ENCODE measurements at places on chromosomes 16 and 17.

DNA sequence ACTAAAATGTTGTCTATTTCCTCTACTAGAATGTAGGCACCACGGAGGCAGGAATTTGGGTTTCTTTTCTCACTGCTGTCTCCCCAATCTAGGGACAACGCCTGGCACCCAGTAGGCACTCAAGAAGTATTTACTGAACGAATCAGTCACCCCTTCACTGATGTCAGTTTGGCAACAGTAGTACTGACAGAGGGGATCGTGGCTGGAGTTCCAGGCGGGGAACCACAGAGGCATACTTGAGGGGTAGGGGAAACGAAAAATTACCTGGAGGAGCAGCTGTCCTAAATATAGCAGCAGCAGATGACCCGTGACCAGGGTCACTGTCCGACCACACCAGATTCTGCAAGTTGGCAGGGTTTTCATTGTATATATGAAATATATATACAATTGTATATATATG, 33.3 kb downstream of the TRIM25 start:
- DNase-seq: no peak

GRCh38 chr16:3022684-3023414, 893 bp downstream of the HCFC1R1 start:
- no peak for DNase-seq

GRCh38 chr17:50204431-50204830, 3.0 kb upstream of the COL1A1 start:
- no peak for DNase-seq

DNA sequence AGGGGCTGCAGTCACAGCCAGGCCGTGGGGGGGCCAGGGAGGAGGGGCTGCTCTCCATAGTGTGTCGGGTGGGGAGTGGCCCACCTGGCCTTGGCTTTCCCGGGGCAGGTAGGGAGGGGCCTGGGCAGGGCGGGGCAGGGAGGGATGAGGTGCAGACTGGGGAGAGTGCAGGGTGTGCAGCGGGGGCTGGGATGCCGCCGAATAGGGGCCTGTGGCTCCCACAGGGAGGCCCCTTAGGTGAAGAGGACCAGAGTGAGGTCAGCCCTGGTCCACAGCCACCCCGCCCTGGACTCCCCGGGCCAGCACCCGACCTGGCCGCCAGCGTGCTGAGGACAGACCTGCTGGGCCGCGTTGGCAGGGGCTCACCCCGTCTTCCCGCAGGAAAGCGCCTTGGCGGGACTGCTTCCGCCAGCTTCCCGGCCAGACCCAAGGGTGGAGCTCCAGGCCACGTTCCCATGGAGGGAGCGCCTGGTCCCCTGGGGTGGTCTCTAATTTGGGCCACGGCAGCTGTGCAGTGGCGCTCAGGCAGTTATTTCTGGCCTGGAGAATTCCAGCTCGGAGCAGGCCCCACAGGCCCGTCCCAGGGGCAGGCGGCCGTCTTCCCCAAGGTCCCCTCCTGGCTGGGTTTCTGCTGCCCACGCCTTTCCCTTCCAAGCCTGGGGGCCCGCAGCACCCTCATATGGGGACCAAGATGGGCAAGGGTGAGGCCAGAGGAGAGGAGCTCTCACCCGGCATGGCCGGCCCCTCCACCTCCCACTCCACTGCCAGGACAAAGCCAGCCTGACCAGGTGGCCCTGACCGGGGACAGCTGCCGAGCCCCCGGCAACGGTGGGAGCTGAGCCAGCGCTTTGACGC, 27.9 kb downstream of the CACNA1H start:
- no peak for DNase-seq

- no peak for DNase-seq
These were observed 67.8 kb downstream of the C16orf78 start for GRCh38 chr16:49441366-49441780.

- no peak for DNase-seq
These were observed 182.0 kb downstream of the SEC14L1 start for GRCh38 chr17:77322514-77323412.

DNA sequence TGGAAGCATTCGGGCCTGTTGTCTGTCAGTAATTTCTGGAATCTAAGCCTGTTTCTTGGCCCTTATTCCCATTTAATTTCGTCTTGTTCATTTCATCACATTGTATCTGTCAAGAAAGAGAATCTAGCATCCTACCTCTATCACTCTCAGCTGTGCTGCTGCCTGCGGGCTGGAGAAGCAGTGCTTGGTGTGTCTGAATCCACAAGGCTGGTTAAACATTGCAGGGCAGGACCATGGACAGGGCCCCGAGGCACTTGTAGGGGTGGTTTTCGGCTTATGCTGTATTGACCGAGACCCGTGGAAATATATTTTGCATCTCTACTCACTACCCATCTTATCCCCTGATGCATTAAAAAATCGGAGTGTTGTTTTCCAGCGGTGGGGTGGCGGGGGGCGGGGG, 3.1 kb downstream of the RAB11FIP4 start:
- no peak for DNase-seq

GRCh38 chr17:59377410-59377809, 46.0 kb downstream of the YPEL2 start:
- peak; percentile 93 for DNase-seq

- no peak for DNase-seq
These were observed 196.5 kb upstream of the CHMP6 start for GRCh38 chr17:80795090-80795580.

GRCh38 chr16:88595101-88595500, 24.9 kb downstream of the ZC3H18 start:
- DNase-seq: no peak

DNA sequence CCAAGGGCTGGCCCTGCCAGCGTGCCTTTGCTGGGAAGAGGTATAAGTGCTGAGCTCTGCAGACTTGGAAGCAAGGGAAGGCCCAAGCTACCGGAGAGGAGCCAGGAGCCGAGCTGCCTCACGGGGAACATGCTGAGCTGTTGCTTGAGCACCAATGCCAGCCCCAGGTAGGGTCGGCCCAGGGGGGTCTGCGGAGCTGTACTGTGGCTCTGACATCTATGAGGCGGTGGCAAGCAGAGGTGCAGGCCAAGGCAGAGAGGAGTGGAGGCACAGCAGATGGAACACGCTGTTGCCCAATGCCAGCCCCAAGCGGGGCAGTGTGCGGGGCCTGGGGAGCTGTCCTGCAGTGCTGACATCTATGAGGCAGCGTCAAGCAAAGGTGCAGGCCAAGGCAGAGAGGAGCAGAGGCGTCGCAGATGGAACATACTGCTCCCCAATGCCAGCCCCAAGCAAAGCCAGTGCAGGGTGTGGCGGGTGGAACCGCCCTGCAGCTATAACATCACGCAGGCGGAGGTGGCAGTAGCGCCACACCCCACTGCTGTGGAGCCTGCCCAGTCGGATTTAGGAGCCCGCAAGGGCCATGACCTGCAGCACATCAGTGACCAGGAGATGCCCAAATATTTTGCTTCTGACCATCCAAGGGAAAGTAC, 10.0 kb downstream of the GGA2 start:
- DNase-seq: no peak

- DNase-seq: no peak
These were observed 8.4 kb downstream of the RARA start for GRCh38 chr17:40317345-40317873.

- no peak for DNase-seq
These were observed 117.0 kb downstream of the RGS9 start for GRCh38 chr17:65254166-65254565.

- DNase-seq: no peak
These were observed 90.3 kb downstream of the ZFHX3 start for GRCh38 chr16:72957303-72958277.

DNA sequence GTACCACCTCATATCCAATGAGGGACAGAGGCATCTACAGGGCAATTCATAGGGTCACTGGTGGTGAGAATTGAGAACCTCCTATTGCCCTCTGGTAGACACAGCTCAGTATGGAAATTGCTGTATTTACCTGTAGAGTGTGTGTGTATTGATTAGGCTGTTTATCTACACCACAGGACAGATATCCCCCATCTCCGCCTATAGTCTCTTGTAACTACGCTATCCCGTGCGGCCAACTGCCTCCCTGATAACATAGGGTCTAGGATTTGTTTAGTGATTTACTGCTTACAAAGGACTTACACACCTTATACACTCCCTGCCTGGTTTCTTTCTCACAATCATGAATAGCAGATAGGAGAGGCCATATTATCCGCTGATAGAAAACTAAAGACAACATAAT, 1.7 kb upstream of the STAT3 start:
- DNase-seq: no peak

- no peak for DNase-seq
These were observed 2.0 kb downstream of the P2RX1 start for GRCh38 chr17:3914312-3914670.

DNA sequence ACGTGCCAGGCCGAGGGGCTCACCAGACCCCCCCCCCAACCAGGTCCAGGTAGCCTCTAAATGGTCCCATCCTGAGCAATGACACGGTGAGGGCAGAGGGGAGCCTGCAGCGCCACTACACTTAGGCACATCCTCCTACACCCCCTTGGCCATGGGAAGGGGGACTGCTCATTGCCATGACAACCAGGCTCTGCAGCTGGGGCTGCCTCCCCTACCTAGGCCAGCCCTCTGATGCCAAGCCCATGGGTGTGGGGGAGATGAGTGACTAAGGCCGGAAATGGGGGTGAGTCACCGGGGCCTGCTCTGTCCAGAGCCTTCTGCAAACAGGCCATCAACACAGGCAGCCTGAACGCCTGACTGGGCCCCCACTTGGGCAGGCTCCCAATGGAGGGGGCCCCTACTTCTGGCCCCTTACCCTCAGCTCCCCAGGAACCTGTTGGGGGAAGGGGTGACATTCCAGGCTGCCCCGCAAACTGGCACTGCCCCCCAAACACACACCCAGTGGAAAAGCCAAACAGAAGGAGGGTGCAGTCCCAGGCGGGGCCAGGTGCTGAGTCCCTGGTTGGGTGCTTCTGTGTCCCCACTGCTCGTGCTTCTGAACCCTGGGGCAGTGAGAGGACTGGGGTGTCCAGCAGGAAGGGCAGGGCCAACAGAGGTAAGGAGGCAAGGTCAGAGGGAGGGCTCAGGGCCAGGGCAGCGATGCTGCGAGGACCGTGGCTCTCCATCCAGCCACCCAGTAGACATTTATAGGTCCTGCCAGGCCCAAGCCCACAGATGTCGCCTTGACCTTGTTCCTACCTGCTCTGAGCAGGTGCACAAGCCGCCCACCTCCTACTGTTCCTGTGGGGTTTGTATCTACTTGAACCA, 8.2 kb downstream of the PLCD3 start:
- DNase-seq: no peak

- peak; percentile 41 for DNase-seq
These were observed 4.4 kb upstream of the HIC1 start for GRCh38 chr17:2050300-2051060.

GRCh38 chr17:14581186-14581830, 280.4 kb downstream of the HS3ST3B1 start:
- no peak for DNase-seq

GRCh38 chr17:6259899-6260298, 175.0 kb downstream of the AIPL1 start:
- no peak for DNase-seq

- no peak for DNase-seq
These were observed 1.2 kb downstream of the PCGF2 start for GRCh38 chr17:38746849-38747462.

- no peak for DNase-seq
These were observed 4.1 kb upstream of the LCAT start for GRCh38 chr16:67948015-67948414.

DNA sequence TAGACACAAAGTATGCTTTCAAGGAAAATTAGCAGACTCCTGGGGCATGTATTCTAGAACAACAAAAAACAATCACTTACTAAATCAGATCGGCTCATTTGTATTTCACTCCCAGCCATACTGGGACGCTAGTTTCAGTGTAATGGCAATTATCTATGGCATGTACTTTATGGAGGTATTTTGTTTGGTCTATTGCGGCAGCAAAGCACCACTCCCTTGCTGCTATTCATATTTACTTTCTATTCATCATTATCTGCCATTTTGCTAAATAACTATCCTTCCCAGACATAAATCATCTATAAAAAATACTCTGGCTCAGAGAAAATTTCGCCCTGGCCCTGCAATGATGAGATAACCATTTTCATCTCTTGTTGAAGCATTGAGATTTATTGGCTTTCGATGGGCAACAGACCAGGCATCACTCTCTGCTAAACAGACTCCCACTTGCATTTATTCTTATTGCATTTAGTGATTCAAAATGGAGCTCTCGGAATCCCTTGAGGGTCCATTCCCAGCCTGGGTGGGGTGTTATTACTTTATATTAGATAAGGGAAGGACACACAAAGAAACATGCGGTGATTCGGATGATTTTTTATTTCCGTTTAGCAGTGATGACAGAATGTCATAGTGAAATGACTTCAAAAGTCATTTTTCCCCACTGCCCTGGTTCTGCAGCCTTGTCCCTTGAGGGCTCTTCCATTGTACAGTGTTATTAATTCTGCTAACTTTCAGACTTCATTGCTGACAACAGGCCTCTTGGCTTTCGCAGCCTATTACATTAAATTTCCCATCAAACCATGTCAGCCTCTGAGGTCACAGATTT, 225.8 kb downstream of the IRX3 start:
- DNase-seq: no peak

GRCh38 chr17:35404360-35404759, 27.9 kb downstream of the SLFN12 start:
- no peak for DNase-seq

DNA sequence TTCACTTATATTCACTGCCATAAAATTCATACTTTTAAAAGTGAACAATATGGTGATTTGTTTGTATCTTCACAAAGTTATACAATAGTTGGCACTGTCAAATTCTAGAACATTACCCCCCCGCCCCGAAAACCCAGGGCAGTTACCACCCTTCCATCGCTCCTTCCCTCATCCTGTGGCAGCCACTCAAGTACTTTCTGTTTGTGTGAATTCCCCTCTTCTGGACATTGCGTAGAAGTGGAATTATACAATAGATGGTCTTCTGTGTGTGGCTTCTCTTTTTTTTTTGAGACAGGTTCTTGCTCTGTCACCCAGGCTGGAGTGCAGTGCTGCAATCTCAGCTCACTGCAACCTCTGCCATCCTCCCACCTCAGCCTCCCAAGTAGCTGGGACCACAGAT, 58.6 kb downstream of the SPECC1 start:
- no peak for DNase-seq

GRCh38 chr17:82611140-82612058, 36.8 kb downstream of the WDR45B start:
- peak; percentile 16 for DNase-seq

- no peak for DNase-seq
These were observed 160.4 kb upstream of the PLCG2 start for GRCh38 chr16:81618661-81619060.

GRCh38 chr17:45380991-45381390, 51.7 kb downstream of the ARHGAP27 start:
- no peak for DNase-seq

DNA sequence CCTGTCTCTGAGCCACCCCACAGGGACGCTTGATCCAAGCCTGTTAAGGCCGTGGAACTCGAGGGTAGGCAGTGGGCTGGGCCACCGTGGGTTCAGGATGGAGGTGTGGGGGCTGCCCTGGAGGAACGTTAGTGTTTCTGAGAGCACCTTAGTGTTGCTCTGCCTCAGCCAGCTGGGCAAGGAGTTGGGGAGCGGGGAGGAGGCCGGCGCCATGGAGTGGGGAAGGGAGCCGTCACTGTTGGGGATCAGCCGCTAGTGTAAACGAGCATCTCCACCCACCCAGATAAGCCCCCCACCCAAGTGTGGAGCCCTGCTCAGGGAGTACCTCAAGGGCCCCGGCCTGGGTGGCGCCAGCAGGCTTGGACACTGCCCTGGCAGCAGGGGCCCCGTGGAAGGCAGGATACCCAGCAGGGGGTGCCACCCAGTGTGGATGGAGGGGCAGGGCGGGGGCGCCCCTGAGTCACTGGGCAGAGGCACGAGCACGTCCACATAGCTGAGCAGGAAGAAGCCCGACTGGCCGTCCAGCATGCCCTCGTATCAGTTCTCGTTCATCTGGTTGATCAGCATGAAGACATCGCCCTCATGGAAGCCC, 98.6 kb downstream of the KPNA2 start:
- DNase-seq: no peak
